SK-N-SH (cell line): ENCODE measurements at places on chromosomes 2 and 18. TPM values are rescaled to one million over a fixed set of nuclear protein-coding genes. Genes with fewer than 3 reads are reported as not detected.

- H3K4me1 ChIP-seq = no peaks in the 10 kb centered on the region
- H3K36me3 ChIP-seq = no peaks in the 10 kb centered on the region; the same call in 1 of the 2 replicates
- no peak overlapping the region for H3K27ac ChIP-seq
- no peaks in the 10 kb centered on the region for H3K27me3 ChIP-seq
Observed at GRCh38 chr2:168538133-168538532, 82.1 kb downstream of the CERS6 start.

- no peak overlapping the region for H3K4me3 ChIP-seq
- no peak overlapping the region for H3K27ac ChIP-seq
- H3K27me3 ChIP-seq = no peaks in the 10 kb centered on the region
- no peaks in the 10 kb centered on the region for H3K36me3 ChIP-seq
Observed at GRCh38 chr18:75353357-75353756, 74.1 kb downstream of the SMIM21 start.

GRCh38 chr2:226118471-226119429, 680.9 kb downstream of the IRS1 start:
- 0 out of 2 replicates have a peak overlapping the region, but pooled peaks have one; percentile 8 for H3K4me3 ChIP-seq
- no peak for DNase-seq
- no peaks in the 10 kb centered on the region for H3K27me3 ChIP-seq
- no peaks in the 10 kb centered on the region for H3K36me3 ChIP-seq

GRCh38 chr18:61953161-61953560, 60.4 kb upstream of the RNF152 start:
- no peaks in the 10 kb centered on the region for H3K27me3 ChIP-seq
- DNase-seq = no peak
- H3K4me3 ChIP-seq = no peak overlapping the region
- no peaks in the 10 kb centered on the region for H3K36me3 ChIP-seq

GRCh38 chr2:132620115-132620514, 49.9 kb downstream of the LYPD1 start:
- no peaks in the 10 kb centered on the region for H3K4me1 ChIP-seq
- H3K36me3 ChIP-seq = no peaks in the 10 kb centered on the region
- H3K27me3 ChIP-seq = no peaks in the 10 kb centered on the region

DNA sequence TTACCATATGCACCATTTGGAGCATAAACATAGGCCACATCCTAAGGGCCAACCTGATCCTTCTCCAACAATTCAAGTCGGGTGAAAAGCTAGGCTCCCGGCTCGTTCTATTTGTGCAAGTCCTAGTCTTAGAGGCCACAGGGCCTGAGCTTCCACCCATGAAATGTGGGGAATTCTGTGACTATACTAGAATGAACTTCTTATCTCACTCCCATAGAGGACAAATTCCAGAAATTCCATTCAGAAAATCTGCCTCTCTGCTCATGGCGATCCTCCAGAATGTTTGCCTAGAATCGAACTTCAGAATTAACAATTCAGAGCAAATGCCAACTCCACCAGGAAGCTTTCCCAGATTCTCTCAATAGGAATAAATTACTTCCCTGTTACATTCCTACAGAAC, 187.9 kb downstream of the BCL11A start:
- no peaks in the 10 kb centered on the region for H3K36me3 ChIP-seq
- H3K27ac ChIP-seq = no peak overlapping the region
- no peak for DNase-seq
- no peaks in the 10 kb centered on the region for H3K4me1 ChIP-seq
- no peaks in the 10 kb centered on the region for H3K27me3 ChIP-seq

GRCh38 chr2:94987074-94988020, 38.2 kb upstream of the MAL start:
- no peaks in the 10 kb centered on the region for H3K4me1 ChIP-seq
- no peak for DNase-seq
- no peaks in the 10 kb centered on the region for H3K36me3 ChIP-seq
- H3K27ac ChIP-seq = no peak overlapping the region

DNA sequence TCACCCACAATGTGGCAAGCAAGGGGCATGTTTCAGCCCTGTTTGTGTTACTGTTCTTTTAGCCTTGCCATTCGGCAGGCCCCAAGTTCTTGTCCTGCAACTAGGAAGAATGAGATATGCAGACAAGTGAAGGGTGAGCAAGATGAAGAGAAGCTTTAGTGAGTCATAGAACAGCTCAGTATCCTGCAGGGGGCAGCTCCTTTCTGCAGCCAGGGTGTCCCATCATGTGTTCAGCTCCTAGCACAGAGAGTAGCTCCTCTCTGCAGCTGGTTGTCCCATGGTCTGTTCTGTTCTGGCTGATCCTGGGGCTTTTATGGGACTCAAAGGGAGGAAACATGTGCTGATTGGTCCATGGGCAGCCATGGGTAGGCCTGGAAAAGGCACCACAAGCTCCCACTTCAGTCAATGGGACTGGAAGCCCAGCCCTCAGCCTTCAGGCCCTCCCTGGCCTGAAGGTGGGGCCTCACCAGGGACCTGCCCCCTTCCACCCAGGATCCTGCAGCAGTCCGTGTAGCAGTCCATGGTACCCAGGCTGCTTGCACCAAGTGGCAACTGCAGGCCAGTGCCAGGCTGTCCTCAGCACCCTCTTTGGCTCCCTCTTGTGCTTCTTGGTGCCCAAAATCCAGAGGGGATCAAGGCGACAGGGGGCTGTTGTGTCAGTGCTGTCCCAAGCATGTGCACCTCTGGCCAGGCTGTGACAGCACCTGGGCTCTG, 326.4 kb downstream of the NR4A2 start:
- H3K27ac ChIP-seq = no peak overlapping the region
- H3K27me3 ChIP-seq = no peaks in the 10 kb centered on the region
- no peaks in the 10 kb centered on the region for H3K36me3 ChIP-seq

DNA sequence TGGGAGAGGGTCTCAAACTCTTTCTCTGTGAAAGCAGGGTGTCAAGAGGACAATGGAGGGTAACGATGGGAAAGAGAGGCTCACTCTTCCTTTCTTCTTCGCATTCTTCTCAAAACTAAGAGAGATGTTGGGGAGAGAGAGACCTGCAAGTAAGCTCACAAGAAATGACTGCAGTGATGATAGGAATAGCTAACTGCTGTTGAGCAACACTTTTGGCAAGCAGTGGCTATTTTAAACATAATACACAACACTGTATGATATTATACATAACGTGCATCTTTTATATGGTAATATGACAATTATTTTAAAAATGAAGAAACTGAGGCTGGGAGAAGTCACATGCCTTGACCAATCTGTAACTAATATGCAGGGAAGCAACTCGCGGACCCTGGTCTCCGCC, 247.5 kb downstream of the CMPK2 start:
- H3K36me3 ChIP-seq = no peaks in the 10 kb centered on the region
- no peaks in the 10 kb centered on the region for H3K27me3 ChIP-seq
- no peaks in the 10 kb centered on the region for H3K4me1 ChIP-seq
- DNase-seq = no peak
- H3K4me3 ChIP-seq = no peak overlapping the region

DNA sequence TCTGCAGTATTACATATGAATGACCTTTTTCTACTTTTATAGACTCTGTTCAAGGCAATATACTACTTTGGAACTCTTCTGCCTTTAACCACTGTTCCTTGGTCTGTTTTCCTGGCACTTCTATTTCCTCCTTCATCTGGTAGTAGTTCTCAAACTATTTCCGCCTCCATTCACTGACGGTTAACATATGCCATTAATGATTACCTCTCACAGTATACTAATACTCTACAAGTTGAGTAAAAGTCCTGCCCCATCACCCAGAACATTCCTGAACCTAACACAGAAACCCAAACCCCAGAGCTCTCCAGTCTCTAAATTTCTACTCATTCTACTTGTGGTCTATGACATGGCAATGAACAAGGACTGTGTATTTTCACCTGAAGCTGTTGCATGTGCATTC, 4.5 kb downstream of the GFPT1 start:
- peaks cover 6% of the 10 kb centered on the region for H3K36me3 ChIP-seq
- no peak for DNase-seq
- no peaks in the 10 kb centered on the region for H3K27me3 ChIP-seq
- peaks cover 20% of the 10 kb centered on the region; the same call in 1 of the 2 replicates for H3K4me1 ChIP-seq
- H3K27ac ChIP-seq = no peak overlapping the region

Gene BOK
- 1.7 and 1.9 TPM in 2 replicates for polyA plus RNA-seq

- H3K4me1 ChIP-seq = no peaks in the 10 kb centered on the region
- no peak overlapping the region for H3K4me3 ChIP-seq
- peaks cover 91% of the 10 kb centered on the region for H3K27me3 ChIP-seq
- peak; percentile 48 for DNase-seq
- H3K36me3 ChIP-seq = no peaks in the 10 kb centered on the region
- H3K27ac ChIP-seq = no peak overlapping the region
Observed at GRCh38 chr2:172088245-172089004, 3.1 kb downstream of the DLX1 start.

GRCh38 chr2:117056376-117056748, 758.1 kb upstream of the DDX18 start:
- H3K4me1 ChIP-seq = no peaks in the 10 kb centered on the region
- no peak for DNase-seq
- no peak overlapping the region for H3K27ac ChIP-seq
- H3K36me3 ChIP-seq = no peaks in the 10 kb centered on the region
